ENCODE measurements at places on chromosomes 7 and 10. TPM values are rescaled to one million over a fixed set of nuclear protein-coding genes. Genes with fewer than 3 reads are reported as not detected.

GRCh38 chr7:116224492-116225098, 14.3 kb downstream of the TES start:
- DNase-seq = no peak

Gene ATRNL1
- 5.0 TPM for total RNA-seq

DNA sequence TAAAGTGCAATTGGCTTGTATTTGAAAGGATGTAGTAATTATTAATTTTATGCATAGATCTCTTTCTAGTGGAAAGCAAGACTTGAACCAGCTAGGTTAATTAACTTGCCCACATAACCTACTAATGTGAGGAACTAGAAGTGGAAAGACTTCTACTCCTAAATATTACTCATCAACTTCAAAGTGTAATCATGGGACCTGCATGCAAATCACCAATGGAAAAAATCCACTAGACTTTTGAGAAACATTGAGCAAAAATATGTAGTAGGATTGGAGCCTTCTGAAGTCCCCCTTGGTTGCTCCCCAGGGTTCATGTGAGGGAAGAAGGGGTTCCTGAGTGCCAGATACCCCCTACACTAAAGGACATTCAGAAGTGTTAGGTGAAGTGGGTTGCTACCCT, 240.2 kb downstream of the PTEN start:
- DNase-seq = peak; percentile 38

Gene PTPRE
- 9.9 TPM for total RNA-seq

DNA sequence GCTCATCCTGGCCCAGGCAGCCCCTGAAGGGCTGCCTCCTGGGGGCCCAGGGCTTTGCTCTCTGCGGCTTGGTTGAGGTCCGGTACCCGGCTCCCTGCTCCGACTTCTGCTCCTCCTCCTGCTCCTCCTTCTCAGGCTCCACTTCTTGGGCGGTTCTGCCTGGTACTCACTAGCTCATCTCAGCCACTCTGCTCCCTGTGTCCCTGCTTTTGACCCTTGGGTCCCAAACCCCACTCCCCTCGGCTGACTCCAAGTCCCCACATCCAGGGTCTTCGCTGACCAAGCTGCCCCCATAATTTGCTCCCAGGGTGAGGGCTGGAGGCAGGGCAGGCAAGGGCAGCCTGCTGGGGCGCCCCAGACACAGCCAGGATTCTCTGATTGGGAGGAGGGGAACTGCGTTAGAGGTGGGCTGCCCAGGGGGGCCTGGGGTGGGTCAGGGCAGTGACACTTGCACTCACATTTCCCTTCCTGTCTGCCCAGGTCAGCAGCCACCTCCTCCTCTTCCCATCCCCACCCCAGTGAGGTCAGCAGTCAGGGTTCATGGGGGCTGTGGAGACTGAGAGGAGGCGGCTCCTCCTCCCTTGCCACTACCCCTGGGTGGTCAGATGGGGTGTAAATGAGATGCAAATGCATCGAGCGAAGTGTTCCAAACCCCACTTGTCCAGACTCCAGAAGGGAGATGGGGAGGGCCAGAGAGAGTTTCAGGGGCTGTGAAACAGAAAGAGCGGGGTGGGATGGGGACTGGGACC, 2.2 kb downstream of the SMARCD3 start:
- DNase-seq = no peak

GRCh38 chr7:8413600-8413999, 19.8 kb upstream of the NXPH1 start:
- DNase-seq = no peak

- no peak for DNase-seq
Measured at GRCh38 chr10:12482587-12482986, 133.2 kb downstream of the CAMK1D start.
